ENCODE measurements at places on chromosomes 3 and 15.

DNA sequence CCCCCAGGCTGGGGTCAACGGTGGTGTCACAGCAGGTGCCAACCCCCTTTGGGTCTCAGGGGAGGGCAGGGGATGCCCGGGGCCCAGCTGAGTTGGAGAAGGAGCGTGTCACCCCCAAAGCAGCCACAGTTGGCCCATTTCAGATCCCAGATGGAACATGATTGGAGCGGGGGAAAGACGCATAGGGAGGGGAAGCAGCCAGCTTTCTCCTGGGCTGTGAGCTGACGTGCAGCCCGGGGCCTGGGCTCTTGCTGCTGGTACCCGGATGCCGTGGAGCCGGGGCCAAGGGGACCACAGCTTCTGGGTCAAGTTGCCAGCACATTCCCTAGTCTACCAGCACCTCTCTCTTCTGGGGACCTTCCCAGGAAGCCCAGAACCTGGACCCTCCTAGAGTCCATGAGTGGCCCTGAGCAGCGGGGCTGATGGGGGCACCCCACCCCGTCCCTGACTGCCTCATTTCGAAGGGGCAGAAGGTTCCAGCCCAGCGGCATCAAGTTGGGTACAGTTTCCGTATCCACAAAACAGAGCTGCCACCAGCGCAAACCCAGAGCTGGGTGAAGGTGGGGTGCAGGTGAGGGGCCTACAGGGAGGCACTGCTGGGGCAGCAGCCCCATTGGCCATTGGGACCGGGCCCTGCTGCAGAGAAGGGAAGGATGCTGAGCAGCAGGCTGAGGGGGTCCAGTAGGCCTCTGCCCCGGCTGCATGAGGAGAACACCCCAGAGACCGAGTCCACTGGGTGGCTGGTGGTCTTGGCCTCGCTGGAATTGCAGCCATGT, 148.8 kb downstream of the NSMCE3 start:
- DNase-seq = no peak

DNA sequence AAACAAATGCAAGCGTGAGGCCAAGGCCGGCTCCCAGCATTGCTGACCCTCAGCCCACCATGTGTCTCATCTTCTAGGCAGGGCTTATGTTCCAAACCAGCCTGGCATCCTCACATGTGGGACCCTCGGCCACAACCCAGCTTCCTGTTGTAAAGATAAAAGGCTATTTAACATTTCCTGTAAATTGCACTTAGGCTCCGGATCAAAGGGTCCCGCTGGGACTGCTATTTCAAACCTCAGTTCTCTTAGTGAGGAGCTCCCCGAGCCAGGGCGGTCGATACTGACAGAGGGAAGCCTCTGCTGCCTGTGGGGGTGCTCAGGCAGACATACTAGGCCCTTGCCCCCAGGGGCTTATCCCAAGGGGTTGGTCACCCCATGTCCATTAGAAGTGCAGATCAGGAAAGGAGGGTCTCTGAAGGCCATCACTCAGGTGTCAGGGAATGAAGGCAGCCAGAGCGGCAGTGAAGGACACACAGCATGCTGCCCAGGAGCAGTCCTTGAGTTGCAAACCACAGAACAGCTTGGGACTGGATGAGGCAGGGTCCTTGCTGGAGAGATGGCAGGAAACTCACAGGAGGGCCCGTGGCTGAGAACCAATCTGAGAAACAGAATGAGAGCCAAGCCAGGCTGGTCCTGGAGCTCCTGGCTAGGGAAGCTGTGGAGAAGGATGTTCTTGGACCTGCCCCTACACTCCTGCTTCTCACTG, 239.9 kb downstream of the TLE3 start:
- DNase-seq = no peak

GRCh38 chr3:154197751-154198150, 76.6 kb downstream of the ARHGEF26 start:
- DNase-seq = no peak

- no peak for DNase-seq
Measured at GRCh38 chr3:88061746-88062145, 2.7 kb downstream of the ZNF654 start.

GRCh38 chr3:36373666-36374065, 6.6 kb upstream of the STAC start:
- no peak for DNase-seq

DNA sequence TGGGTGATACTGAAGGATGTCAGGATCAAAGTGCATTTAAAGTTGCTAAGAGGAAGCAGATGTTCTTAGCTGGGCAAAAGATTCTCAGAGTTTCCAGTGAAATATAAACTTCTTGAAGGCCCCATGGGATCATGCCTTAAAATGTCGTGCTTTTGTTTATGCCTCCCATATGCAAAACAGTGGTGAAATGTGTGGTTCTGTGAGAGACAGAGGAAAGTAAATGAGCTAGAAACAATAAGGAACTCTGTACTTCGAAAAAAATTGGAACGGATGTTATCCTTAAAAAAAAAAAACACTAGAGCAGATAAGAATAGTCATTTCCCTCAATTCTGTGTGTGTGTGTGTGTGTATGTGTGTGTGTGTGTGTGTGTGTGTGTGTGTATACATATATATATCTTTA, 497.0 kb upstream of the TBL1XR1 start:
- DNase-seq = no peak

DNA sequence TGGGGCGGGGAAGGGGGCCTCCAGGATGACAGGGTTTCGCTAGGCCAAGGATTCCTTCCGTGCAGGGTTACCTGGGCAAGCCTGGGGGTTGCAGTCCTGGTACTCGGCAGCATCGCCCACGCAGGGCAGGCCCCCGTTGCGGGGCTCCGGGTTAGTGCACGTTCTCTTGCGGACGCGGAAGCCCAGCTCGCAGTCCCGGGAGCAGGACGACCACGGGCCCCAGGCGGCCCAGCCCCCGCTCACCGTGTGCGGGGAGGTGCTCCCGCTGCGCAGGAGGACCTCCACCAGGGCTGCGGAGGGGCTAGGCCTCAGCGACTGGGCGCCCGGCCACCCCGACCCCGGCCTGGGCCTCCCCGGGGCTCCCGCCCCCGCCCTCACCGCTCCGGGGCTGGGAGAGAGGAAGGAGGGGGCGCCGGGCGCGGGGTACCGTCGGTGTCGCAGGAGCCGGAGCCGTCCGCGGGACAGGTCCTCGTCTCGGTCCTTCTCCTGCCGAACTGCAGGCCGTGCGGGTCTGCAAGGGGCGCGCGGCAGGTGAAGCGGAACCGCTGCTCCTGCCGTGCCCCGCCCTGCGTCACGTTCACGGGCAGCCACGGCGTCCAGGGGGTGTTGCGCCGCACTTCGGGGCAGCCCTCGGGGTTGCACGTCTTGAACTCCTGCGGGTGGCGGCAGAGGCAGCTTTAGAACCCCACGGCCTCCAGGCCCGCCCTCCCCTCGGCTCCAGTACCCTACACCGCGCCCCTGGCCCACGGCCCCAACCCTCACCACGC, 114.6 kb downstream of the SEMA5B start:
- no peak for DNase-seq

DNA sequence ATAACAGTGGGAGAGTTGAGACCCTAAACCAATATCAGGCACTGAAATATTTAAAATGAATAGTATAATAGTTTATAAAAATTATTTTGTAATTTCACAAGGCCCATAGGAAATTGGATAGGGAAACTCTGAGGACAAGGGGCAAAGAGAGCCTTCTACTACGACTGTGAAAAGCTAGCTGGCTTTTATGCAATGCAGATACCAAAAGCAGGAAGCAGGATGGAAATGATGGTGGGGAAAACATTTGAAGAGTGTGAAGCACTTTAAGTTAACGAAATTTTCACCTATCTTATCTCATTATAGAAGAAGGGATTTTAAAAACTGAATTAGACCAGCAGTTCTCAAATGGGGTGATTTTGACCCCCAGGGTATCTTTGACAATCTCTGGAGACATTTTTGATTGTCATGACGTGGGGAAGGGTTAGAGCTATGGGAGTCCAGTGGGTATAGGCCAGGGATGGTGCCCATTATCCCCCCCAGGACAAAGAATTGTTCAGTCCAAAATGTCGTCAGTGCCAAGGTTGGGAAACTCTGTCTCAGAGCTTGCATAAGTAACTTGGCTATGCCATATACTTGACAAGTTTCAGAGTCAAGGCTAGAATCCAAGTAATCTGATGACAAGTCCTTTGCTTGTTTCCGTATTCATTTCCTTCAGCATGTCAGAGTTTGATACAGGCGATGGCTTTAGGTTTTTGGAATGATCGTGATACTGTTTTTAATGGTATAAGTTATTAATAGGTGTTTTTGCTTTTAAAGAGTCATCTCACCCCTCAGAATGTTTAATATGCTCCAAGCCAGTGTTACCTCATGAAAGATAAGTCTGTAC, 126.0 kb downstream of the IL5RA start:
- no peak for DNase-seq

DNA sequence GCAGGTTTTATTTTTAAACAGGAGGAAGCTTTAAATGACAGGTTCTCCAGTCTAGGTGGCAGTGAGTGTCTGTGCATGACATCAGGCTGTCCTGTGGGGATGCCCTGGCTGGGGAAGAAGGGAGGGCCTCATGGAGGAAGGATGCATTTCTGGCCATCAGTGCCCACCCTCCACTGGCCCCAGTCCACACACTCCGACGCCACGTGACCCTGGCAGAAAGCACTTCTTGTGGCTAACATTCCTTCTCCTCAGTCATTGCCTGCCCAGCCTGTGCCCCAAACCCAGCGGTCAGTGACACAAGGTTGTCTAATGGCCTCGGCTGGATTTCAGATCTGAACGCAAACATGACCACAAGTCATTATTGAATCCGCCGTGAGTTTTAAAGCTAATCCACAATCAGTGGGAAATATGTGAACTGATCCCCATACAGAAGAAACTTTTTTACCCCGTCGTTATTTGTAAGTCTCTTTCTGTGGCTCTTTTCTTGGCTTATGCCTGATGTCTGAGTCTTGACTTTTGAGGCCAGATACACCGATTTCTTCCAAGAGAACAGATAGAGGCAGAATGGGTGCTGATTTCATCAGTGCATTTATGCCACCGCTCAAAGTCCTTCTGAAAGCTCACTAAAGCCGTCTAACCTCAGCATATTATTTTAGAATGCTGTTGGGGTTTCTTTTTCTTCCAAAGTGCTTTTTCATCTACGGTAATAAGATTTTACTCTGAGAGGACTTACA, 17.3 kb upstream of the LRRK1 start:
- no peak for DNase-seq

DNA sequence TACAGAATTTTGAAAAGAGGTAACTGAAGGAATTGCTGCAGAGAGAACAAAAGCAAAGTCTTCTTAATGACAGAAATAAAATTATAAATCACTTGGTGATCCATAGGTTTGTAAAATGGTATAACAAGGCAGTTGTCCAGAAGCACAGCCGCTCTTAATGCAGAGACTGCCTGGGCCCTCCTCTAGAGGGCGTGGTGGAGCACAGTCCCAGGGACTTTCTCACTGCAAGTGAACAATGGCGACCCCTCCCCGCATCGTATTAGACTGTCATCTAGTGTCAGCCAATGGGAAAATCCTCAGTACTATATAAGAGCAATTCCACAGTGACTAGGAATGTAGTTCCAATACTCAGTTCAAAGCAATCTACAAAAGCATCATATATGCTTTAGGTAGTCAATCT, 26.4 kb upstream of the ZBED2 start:
- DNase-seq = peak; percentile 53

DNA sequence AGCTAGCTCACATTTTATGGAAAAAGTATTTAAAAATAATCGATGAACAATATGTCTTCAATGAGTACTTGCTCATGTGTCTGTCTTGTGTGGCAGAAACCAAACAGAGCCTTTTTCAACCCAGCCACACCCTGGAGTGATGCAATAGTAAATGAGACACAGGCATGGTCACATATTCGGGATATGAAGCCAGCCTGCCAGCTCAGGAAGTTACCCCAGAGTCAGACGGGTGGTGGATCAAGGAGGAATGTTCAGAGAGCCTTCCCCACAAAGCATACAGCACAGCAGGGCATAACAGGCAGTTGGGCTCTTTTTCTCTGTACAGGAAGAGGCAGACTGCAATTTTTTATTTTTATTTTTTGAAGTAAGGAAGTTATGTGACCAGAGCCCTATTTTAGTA, 27.3 kb downstream of the LARP6 start:
- no peak for DNase-seq

DNA sequence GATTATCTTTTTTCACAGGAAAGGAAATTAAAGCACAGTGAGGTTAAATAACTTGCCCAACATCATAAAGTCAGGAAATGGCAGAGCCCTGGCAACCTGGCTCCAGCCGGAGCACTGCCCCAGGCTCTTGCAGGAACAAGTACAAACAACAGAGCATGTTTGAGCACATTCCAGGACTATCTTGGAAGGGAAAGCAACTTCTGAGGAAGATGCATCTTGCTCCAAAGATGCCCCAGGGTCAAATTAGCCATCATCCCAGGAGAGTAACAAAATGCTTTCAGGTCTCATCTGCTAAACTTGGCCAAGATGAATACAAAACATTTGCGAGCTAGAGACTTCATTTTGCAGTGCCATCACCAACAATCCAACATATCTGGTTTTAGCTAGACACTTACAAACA, 162.4 kb upstream of the LRRN1 start:
- no peak for DNase-seq

DNA sequence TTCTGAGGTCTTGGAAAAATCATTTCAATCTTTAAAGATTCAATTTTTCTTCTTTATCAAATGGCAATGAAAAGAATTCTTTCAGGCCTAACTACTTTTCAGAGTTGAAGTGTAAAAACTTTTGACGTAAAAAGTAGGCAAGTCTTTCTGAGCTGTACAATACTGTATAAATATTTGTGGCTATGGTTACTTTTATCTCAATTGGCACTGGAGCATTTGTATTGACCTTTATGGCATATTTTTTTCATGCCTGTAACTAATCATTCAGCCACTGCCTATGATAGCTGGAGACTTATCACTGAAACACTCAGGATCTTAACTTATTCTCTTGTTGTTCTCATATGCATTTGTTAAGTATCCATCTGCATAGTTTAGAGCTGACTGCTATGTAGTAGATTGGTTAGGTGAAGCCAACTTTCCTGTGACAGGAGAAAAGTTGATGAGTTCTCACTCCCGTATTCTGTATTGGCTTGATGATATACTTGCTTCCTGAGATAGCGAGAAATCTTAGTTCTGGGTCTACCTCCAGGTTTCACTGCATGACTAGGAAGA, 290.4 kb upstream of the TBL1XR1 start:
- no peak for DNase-seq

DNA sequence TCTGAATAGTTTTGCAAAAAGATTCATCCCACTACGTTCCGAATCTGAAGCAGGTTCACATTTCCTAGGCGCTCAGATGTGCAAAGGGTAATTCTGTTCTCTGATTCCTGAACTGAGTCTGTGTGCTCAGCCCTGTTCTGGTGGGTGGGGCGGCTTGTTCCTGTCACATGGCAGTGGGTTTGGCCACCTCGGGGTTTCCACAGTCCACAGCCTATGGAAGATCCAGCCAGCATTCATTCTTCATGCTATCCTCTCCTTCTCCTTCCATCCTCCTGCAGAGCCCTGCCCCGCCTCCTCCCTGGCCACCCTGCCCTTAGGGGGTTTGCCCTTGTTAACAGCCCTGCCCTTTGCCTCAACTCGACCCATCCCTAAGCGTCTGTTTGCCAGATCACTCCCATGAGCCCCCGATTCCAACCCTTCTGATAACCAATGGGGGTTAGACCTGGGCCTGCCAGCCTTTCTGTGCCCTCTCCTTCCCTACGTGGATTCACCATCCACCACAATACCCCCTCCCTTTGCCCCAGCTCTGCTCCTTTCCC, 31.0 kb downstream of the PRR20G start:
- DNase-seq = no peak

Measured in NCI-H524 (cell line).